CD4-positive, alpha-beta memory T cell (primary cell): ENCODE measurements at places on chromosomes 4 and X. TPM values are rescaled to one million over a fixed set of nuclear protein-coding genes. Genes with fewer than 3 reads are reported as not detected.

DNA sequence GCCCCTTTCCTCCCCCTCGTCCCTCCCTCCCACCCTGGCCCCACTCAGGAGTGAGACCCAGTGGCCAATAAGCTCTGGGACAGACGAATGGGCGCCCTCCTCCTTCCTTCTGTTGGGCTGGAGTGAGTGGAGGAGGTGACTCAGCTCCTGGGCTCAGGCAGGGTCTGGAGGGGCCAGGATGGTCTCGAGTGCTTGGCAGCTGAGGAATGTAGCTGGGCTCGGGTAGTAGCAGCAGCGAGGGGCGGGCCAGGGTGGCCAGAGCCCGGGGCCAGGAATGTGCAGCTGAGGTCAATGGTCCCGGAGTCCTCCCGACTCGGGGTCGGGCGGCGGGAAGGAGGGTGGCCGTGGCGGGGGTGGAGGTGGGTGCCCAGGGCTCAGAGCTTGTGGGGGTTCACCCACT, 15.0 kb downstream of the G6PD start:
- no peak overlapping the region for H3K27ac ChIP-seq
- peaks cover 3% of the 10 kb centered on the region for H3K36me3 ChIP-seq
- H3K4me3 ChIP-seq = no peak overlapping the region
- DNase-seq = no peak

DNA sequence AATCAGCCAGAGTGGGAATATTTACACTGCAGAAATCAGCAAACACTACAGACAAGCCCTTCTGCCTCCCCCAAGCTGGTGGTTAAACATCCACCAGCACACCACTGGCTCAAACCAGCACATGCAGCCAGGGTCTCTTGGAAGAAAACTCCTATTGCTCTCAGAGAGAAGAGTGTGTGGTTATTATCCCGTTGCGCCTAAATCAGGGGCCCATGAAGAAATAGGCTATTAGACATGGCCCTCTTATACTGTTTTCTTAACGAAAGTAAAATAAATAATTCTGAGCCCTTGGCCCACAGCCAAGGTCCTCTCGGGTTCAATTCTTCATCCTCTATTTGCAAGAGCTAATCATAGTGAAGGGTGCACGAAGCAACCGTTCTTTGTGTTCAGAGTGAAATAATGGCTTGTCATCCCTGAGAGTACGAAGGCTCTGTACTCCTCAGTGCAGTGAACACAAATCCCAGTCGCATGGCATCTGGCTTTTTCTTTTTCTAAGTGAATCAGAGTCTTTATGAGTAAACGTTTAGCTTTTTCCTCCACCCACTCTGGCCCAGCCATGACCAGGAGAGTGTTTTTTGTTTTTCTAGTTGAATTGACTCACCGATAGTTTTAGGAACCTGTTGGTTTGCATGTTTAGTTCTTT, 33.4 kb upstream of the RBM47 start:
- no peaks in the 10 kb centered on the region for H3K27me3 ChIP-seq
- H3K36me3 ChIP-seq = no peaks in the 10 kb centered on the region
- H3K4me1 ChIP-seq = no peaks in the 10 kb centered on the region
- DNase-seq = no peak
- H3K4me3 ChIP-seq = no peak overlapping the region
- H3K27ac ChIP-seq = no peak overlapping the region

- H3K36me3 ChIP-seq = no peaks in the 10 kb centered on the region
- DNase-seq = no peak
- no peaks in the 10 kb centered on the region for H3K27me3 ChIP-seq
- no peaks in the 10 kb centered on the region for H3K4me1 ChIP-seq
Observed at GRCh38 chrX:151973851-151974335, 583 bp downstream of the GABRE start.

DNA sequence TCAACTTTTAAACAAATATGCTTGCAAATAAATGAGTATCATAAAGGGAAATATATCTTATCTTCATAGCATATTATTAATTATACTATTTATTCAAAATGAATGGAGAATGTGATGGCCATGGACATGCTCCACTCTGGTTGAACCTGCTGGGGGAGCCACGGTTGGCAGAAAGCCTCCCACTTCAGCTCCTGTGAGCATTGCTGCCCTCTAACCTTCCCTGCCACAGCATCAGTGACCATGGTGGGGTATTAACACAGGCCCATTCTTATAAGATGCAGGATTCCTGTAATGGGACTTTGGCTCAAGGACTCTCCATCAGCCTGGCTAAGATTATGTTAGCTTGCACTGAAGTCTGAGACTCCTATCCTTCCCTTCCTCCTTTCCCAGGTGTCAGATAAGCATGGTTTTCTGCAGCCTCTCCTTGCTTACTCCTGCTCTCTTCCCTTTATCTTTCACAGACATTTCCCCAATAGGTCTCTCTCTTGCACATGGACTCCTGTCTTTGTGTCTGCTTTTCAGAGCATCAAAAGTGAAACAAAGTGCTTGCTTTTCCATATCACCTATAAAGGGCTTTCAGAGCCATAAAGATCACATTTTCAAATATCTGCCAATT, 4.9 kb upstream of the ABRAXAS1 start:
- no peaks in the 10 kb centered on the region for H3K27me3 ChIP-seq
- H3K27ac ChIP-seq = no peak overlapping the region
- H3K4me3 ChIP-seq = no peak overlapping the region
- peaks cover 6% of the 10 kb centered on the region for H3K4me1 ChIP-seq
- H3K36me3 ChIP-seq = no peaks in the 10 kb centered on the region
- DNase-seq = no peak

GRCh38 chr4:54904953-54905352, 220.4 kb downstream of the KDR start:
- H3K4me1 ChIP-seq = no peaks in the 10 kb centered on the region
- no peak overlapping the region for H3K4me3 ChIP-seq
- no peak for DNase-seq

DNA sequence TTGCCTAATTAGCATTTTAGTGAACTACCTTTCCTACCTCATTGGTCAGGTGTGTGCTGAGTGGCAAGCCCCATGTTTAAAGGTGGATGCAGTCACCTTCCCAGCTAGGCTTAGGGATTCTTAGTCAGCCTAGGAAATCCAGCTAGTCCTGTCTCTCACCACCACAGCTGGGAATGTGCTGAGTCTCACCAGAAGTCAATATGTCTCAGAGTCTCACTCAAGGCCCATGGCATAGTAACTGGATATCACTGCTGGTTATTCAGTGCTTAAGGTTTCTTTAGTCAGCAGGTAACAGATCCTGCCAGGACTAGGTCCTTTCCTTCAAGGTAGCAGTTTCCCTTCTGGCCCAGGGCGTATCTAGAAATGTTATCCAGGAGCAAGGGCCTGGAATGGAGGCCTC, 136.5 kb downstream of the COX18 start:
- H3K27ac ChIP-seq = no peak overlapping the region
- H3K27me3 ChIP-seq = no peaks in the 10 kb centered on the region
- H3K4me3 ChIP-seq = no peak overlapping the region
- H3K4me1 ChIP-seq = no peaks in the 10 kb centered on the region
- no peaks in the 10 kb centered on the region for H3K36me3 ChIP-seq
- DNase-seq = no peak

GRCh38 chr4:1199556-1200331, 27.4 kb upstream of the SPON2 start:
- H3K4me3 ChIP-seq = no peak overlapping the region
- H3K4me1 ChIP-seq = peaks cover 52% of the 10 kb centered on the region
- H3K27me3 ChIP-seq = no peaks in the 10 kb centered on the region
- DNase-seq = no peak

- H3K4me3 ChIP-seq = no peak overlapping the region
- peak; percentile 10 for DNase-seq
- no peak overlapping the region for H3K27ac ChIP-seq
- H3K36me3 ChIP-seq = no peaks in the 10 kb centered on the region
Observed at GRCh38 chrX:136954930-136955329, 74.4 kb upstream of the RBMX start.

GRCh38 chr4:114108869-114109268, 129.4 kb upstream of the ARSJ start:
- H3K4me3 ChIP-seq = no peak overlapping the region
- H3K27ac ChIP-seq = no peak overlapping the region
- H3K36me3 ChIP-seq = no peaks in the 10 kb centered on the region

DNA sequence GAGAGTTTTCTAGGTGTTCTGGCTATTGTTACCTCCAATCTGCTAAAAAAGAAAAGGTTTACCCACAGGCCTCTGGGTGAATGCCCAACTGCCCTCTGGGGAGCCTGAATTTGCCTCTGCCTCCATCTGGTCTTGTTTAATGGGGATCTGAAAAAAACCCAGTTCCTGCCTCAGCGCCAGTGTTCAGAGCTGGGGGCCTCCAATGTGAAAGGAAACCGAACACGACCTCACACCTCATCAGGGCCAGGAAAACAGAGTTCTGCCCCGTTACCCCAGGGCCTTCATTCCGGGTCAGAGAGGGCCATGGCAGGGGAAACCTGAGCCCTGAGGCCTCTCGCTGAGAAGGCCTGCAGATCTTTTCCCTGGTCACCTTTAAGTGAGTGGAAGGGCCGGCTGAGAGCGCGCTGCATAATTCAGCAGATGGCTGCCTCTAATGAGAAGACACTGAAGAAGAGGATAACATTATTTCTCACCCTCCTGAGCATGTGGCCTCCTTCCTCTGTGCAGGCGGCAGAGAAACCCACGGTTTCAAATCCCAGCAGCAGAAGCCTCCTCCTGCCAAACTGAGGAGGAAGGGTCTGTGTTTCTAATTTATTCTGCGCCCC, 6.8 kb downstream of the SEPTIN6 start:
- H3K27me3 ChIP-seq = no peaks in the 10 kb centered on the region
- peaks cover 90% of the 10 kb centered on the region for H3K4me1 ChIP-seq
- H3K4me3 ChIP-seq = peak overlapping the region; percentile 46
- no peak for DNase-seq
- H3K36me3 ChIP-seq = no peaks in the 10 kb centered on the region

DNA sequence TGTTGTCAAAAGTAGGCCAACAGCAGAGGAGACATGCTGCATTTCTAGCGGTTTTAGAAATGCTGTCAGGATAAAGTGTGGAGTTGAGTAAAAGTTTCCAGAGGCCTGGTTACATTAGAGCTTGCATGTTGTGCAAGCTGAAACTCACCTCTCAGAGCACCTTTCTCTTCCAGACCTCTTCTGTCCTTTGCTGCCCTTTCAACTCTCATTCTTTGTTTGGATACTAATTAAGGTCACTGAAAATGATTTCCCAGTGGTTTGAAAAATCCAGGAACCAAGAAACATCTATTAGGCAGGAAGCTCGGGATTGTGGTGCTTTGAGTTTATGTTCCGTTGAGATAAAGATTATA, 426.6 kb downstream of the MAPK10 start:
- no peak overlapping the region for H3K4me3 ChIP-seq
- H3K4me1 ChIP-seq = no peaks in the 10 kb centered on the region
- DNase-seq = no peak

- H3K4me1 ChIP-seq = peaks cover 53% of the 10 kb centered on the region
- DNase-seq = no peak
- H3K36me3 ChIP-seq = peaks cover 7% of the 10 kb centered on the region
- no peak overlapping the region for H3K4me3 ChIP-seq
- H3K27me3 ChIP-seq = no peaks in the 10 kb centered on the region
Observed at GRCh38 chr4:184384810-184385557, 89.4 kb downstream of the IRF2 start.

DNA sequence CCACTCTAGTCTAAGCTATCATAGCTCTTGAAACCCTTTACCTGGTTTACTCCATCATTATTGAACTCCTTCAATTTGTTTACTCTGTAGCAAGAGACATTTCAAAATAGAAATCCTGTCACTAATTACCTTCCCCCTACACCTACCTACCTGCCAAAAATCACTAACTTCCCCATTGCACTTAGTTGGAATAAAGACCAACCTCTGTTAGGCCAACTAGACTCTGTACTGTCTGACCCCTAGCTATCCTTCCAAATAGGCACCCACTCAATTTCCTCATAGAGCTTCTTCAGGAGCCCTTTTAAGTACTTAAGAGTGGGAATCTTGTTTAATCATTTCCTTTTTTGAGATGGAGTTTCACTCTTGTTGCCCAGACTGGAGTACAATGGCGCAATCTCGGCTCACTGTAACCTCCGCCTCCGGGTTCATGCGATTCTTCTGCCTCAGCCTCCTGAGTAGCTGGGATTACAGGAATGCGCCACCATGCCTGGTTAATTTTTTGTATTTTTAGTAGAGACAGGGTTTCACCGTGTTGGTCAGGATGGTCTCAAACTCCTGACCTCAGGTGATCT, 8.9 kb upstream of the CDKL2 start:
- H3K27me3 ChIP-seq = no peaks in the 10 kb centered on the region
- H3K4me1 ChIP-seq = no peaks in the 10 kb centered on the region
- peaks cover under 1% of the 10 kb centered on the region for H3K36me3 ChIP-seq
- DNase-seq = no peak
- no peak overlapping the region for H3K4me3 ChIP-seq

- peaks cover 3% of the 10 kb centered on the region for H3K27me3 ChIP-seq
- no peaks in the 10 kb centered on the region for H3K4me1 ChIP-seq
- no peak overlapping the region for H3K27ac ChIP-seq
- DNase-seq = no peak
- no peak overlapping the region for H3K4me3 ChIP-seq
- H3K36me3 ChIP-seq = no peaks in the 10 kb centered on the region
Observed at GRCh38 chr4:105596684-105597083, 44.3 kb downstream of the ARHGEF38 start.

GRCh38 chrX:103889216-103889615, 57.2 kb upstream of the RAB9B start:
- H3K4me1 ChIP-seq = no peaks in the 10 kb centered on the region
- H3K27me3 ChIP-seq = no peaks in the 10 kb centered on the region
- no peak overlapping the region for H3K27ac ChIP-seq
- no peak overlapping the region for H3K4me3 ChIP-seq
- no peaks in the 10 kb centered on the region for H3K36me3 ChIP-seq

DNA sequence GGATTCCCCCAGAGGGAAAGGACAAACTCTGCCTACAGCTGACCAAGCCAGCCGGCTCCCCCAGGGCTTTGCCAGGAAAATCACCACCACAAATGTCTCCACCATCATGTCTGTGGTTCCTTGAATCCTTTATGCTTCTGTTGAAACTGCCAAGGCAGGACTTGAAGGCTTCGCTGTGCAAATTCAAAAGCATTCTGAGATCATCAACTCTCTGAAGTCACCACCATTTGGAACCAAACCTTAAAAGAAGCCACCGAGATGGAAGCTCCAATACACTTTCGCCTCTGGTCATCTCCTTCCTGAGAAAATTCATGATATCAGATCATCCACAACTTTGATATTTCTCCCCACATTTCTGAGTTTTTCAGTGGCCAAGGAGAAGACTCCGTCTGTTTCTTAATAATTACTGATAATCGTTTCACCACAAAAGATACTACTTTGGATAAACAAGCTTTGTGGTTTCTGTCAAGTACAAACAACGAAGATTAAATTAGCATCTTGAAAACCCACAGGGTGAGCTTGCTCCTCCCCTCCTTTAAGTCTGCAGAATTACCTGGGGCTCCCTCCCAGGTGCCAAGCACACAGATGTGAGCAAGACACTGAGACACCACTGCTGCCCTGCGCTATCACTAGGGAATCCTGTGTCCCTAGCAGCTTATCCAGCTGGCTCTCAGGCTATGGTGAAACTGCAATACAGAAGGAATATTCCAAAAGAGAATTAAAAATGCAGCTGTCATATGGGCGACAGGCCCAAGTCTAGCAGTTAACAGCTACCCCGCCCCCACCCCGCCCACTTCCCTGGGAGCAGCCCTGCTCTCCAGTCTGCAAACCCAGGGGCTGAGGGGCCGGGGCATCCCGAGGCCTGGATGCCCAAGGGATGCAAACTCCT, 125.0 kb upstream of the TBL1X start:
- H3K4me3 ChIP-seq = peak overlapping the region; percentile 4
- peak; percentile 68 for DNase-seq
- H3K27me3 ChIP-seq = no peaks in the 10 kb centered on the region

SRPX gene
- total RNA-seq = not detected

IQSEC2 gene
- 1.5 TPM for total RNA-seq

PRRG1 gene
- total RNA-seq = not detected

PAGE5 gene
- total RNA-seq = 0.70 TPM

HS6ST2 gene
- not detected for total RNA-seq

REPS2 gene
- total RNA-seq = 0.69 TPM

ZNF185 gene
- 2.0 TPM for total RNA-seq

NSG1 gene
- total RNA-seq = 74.9 TPM
